ENCODE measurements at places on chromosomes 16 and 17.
A peak's percentile ranks its signal among the peaks of the same experiment; 100 is the strongest.

GRCh38 chr17:58307468-58308172 lies 21.0 kb downstream of the TSPOAP1 start:
- H3K36me3 ChIP-seq: no peaks in the 10 kb centered on the region

- no peaks in the 10 kb centered on the region for H3K36me3 ChIP-seq
- H3K4me3 ChIP-seq: no peak overlapping the region
- no peak overlapping the region for H3K27ac ChIP-seq
- no peak for DNase-seq
- H3K27me3 ChIP-seq: no peaks in the 10 kb centered on the region
- peaks cover 1% of the 10 kb centered on the region for H3K4me1 ChIP-seq
Observed at GRCh38 chr16:94918-95265, 16.9 kb downstream of the MPG start.

DNA sequence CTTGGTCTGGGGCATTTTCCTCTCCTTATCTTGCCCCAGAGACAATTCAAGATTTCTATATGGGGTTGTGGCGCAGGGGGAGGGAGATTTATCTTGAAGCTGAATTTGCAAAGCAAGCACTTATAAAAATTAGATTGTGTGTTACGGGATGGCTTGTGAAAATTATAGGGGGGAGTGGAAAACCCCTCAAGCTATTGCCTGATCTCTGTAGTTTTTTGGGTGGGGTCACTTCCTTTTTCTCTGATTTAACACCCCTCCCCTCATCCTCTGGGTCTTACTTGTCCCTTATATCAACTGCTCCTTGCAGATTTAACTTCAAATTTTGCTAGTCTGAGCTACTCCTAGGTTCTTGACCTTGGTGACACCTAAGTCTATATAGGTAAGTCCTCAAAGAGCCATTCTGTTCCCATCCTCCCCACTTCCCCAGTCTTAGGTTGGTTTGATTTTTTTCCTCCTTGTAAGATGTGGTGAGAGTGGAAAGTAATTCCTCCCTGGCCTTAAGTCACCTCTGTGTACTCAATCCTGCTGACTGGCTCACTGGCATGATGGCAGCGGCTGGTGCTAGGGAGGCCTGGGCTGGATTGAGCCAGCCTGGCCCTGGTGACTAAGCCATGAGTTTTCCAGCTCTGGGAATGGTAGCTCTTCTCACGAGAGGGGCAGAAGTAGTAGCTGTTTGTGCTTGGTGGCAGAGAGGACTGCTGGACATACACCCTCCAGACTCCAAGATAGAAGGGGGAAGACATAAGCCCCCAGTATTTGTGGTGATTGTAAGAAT lies 2.3 kb downstream of the ARL4D start:
- H3K4me1 ChIP-seq: peaks cover 15% of the 10 kb centered on the region
- H3K27me3 ChIP-seq: no peaks in the 10 kb centered on the region
- H3K27ac ChIP-seq: no peak overlapping the region
- no peak for DNase-seq
- H3K36me3 ChIP-seq: peaks cover 5% of the 10 kb centered on the region

DNA sequence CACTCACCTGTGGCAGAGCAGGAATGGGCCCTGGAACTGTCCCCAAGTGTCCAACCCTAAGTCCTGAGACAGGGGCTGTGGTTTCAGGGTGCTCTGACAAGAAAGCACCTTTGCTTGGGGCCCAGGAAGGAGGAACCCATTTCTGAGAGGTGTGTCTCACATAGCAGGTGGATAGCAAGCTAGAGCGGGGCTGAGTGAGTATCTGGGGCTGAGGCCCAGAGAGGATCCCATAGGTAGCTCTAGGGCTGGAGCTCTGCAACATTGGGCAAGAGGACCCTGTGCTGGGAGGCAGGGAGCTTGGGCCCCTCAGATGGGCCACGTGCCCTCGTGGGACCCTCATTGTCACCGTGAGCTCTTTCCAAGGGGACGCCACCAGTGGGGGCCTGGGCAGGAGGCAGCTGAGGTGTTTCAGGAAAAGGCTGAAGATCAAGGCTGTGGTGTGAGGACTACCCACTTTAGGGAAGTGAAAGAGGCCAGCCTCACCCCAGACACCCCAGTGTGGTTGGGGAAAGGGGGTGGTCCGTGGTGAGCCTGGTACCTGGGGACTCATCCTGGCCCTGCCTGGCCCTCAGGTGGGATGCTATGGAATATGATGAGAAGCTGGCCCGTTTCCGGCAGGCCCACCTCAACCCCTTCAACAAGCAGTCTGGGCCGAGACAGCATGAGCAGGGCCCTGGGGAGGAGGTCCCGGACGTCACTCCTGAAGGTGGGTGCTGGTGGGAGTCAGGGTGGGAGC lies 5.3 kb downstream of the DEF8 start:
- H3K4me1 ChIP-seq: no peaks in the 10 kb centered on the region
- H3K4me3 ChIP-seq: no peak overlapping the region
- DNase-seq: no peak

DNA sequence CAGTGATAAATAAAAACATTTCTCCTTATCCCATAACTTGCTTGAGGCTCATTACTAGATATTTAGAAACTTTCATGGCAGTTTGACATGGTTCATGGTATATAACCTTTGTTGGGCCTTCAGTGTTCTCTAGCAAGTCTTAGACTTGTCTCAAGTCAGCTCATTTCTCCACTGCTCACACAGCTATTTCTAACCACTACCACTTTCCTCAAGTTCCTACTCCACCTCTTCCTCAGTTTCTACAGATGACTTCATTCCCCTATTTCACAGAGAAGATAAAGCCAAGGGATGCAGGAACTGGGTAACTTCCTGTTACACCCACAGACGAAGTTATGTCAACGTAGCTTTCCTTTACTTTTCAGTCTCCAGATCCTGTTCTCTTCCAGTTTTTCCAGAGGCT lies 23.2 kb downstream of the NLK start:
- no peaks in the 10 kb centered on the region for H3K27me3 ChIP-seq
- no peaks in the 10 kb centered on the region for H3K36me3 ChIP-seq
- no peak overlapping the region for H3K4me3 ChIP-seq
- DNase-seq: no peak
- H3K4me1 ChIP-seq: peaks cover 7% of the 10 kb centered on the region

- peaks cover 2% of the 10 kb centered on the region for H3K4me1 ChIP-seq
- H3K27me3 ChIP-seq: no peaks in the 10 kb centered on the region
- H3K36me3 ChIP-seq: peaks cover 4% of the 10 kb centered on the region
- peak overlapping the region; percentile 42 for H3K27ac ChIP-seq
- DNase-seq: no peak
Observed at GRCh38 chr17:58007781-58008706, 998 bp upstream of the SRSF1 start.

- no peak overlapping the region for H3K27ac ChIP-seq
- H3K36me3 ChIP-seq: no peaks in the 10 kb centered on the region
- peaks cover 3% of the 10 kb centered on the region for H3K4me1 ChIP-seq
- no peaks in the 10 kb centered on the region for H3K27me3 ChIP-seq
Observed at GRCh38 chr17:73624496-73624988, 19.7 kb downstream of the SDK2 start.

DNA sequence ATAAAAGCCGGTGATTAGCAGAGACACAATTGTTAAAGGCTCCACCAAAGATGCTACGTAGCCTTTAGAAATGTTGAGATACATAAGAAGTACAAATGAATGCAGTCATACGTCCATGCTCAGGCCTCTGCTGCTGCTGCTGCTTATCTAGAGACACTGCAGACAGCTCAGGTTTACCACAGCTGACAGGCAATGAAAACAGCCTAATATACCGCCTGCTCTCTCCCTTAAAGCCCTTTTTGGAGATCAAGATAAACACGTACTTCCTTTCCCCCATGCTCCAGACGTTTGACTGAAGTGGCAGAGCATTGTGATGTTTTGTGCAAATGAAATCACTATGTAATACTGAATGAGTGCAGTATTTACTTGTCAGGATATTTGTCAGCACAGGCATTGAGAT lies 185.3 kb downstream of the AATF start:
- peaks cover 2% of the 10 kb centered on the region for H3K36me3 ChIP-seq
- H3K27me3 ChIP-seq: no peaks in the 10 kb centered on the region
- H3K4me1 ChIP-seq: no peaks in the 10 kb centered on the region
- H3K27ac ChIP-seq: no peak overlapping the region

DNA sequence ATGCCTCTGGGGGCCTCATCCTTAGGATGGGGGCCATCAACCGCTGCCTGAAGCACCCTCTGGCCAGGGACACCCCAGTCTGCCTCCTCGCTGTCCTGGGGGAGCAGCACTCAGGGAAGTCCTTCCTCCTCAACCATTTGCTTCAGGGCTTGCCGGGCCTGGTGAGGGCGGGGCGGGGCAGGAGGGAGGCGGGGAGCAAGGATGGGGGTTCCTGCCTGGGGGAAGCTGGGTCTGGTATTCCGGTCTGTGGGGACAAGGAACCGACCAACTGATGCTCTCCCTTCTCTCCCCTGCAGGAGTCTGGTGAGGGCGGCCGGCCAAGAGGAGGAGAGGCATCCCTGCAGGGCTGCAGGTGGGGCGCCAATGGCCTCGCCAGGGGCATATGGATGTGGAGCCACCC lies 2.0 kb downstream of the RNF112 start:
- H3K4me1 ChIP-seq: peaks cover 3% of the 10 kb centered on the region

DNA sequence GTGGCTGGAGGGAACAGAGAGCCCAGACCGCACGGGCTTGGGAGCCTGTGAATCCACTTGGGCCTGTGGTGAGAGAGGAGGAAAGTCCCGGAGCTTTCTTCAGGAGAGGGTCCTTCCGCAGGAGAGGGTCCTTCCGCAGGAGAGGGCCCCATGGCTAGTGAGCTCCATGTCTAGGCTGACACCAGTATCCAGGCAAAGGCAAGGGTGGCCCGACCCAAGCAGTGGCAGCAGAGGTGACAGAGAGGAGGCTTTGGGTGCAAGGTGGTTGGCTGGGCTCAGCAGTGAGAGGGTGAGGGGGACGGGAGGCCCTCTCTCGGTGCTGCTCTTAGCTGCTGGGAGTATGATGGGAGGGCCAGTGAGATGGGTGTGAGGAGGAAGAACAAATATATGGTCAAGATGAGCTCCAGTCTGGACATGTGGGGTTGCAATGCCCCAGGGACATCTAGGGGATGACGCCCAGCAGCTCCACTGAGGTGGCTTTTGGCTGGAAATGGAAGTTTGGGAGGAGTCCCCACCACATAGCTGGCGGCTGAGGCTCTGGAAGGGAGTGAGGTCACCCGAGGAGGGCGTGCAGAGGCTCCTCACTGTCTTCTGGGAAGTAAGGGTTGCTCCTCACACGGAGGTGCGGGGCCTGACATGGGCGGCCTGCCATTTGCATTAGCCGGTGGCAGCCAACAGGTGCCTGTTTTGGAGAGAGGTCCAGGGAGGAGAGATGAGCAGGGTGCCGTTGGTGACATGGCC lies 2.3 kb upstream of the HSD3B7 start:
- DNase-seq: no peak
- H3K27ac ChIP-seq: no peak overlapping the region
- H3K4me1 ChIP-seq: peaks cover 2% of the 10 kb centered on the region
- no peak overlapping the region for H3K4me3 ChIP-seq
- H3K27me3 ChIP-seq: no peaks in the 10 kb centered on the region

GRCh38 chr16:10728003-10728887 lies 15.4 kb upstream of the NUBP1 start:
- no peaks in the 10 kb centered on the region for H3K27me3 ChIP-seq
- no peaks in the 10 kb centered on the region for H3K36me3 ChIP-seq
- H3K4me3 ChIP-seq: no peak overlapping the region
- no peak for DNase-seq
- no peak overlapping the region for H3K27ac ChIP-seq
- no peaks in the 10 kb centered on the region for H3K4me1 ChIP-seq

DNA sequence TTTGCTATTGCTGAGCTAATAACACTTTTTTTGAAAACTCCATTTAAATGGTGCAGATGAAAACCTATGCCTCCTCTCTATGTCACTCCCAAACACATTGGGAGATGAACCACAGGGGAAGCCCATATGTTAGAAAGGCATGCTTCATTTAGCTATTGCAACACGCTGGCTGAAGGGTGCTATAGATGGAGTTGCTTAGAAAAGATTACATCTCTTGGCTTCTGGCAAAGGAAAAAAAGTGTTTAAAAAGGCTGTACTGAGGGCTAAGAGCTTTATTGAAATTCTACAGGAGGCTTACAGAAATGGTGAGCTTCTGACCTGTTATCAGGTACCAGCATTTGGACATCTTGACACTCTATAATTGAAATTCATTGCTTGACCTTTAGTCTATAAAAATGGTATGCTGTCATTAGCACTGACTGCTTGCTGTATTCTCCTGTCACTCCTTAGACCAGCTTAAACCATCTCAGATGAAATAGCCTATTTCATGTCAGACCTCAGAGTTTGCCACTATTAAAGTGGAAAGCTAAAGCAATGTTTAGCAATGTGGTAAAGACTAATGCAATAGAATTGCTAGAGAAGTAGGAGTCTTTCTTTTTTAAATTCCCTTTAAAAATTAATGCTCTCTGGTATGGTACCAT lies 503.9 kb downstream of the CDH11 start:
- DNase-seq: no peak
- no peaks in the 10 kb centered on the region for H3K36me3 ChIP-seq
- peaks cover 9% of the 10 kb centered on the region for H3K4me1 ChIP-seq
- no peaks in the 10 kb centered on the region for H3K27me3 ChIP-seq

DNA sequence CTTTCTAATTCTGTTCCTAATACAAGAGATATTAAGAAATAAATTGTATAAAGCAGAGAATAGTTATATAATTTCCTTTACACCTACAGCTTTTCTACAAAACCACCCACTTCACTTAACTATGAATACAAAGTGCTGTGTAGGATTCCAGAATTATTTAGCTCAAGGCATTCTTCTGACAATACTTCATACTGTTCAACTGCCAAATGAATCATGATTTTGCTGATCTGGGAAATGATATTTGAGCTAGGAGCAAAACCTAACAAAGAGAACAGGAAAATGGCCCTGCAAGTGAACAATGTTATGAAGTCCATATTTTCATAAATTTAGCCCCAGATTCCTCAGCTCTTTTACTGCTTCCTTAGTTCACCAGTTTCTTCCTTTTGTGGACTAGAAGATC lies 12.9 kb downstream of the BBS2 start:
- DNase-seq: no peak
- no peaks in the 10 kb centered on the region for H3K4me1 ChIP-seq
- H3K27me3 ChIP-seq: no peaks in the 10 kb centered on the region
- H3K4me3 ChIP-seq: no peak overlapping the region
- H3K36me3 ChIP-seq: no peaks in the 10 kb centered on the region
- no peak overlapping the region for H3K27ac ChIP-seq

GRCh38 chr16:14501331-14502255 lies 128.5 kb downstream of the PARN start:
- H3K27ac ChIP-seq: no peak overlapping the region
- peak; percentile 93 for DNase-seq
- no peaks in the 10 kb centered on the region for H3K27me3 ChIP-seq
- H3K4me1 ChIP-seq: peaks cover 21% of the 10 kb centered on the region
- H3K4me3 ChIP-seq: no peak overlapping the region
- no peaks in the 10 kb centered on the region for H3K36me3 ChIP-seq

GRCh38 chr16:56931892-56932720 lies at the start of gene HERPUD1:
Gene HERPUD1, plus strand, starts transcription at chr16:56932142. Its CDS starts 103 bp downstream, at chr16:56932245.
- H3K27me3 ChIP-seq: no peaks in the 10 kb centered on the region
- no peak within 1 kb of the TSS for H3K27ac ChIP-seq
- peaks cover 4% of the 10 kb centered on the region for H3K4me1 ChIP-seq
- peaks cover 5% of the 10 kb centered on the region for H3K36me3 ChIP-seq

DNA sequence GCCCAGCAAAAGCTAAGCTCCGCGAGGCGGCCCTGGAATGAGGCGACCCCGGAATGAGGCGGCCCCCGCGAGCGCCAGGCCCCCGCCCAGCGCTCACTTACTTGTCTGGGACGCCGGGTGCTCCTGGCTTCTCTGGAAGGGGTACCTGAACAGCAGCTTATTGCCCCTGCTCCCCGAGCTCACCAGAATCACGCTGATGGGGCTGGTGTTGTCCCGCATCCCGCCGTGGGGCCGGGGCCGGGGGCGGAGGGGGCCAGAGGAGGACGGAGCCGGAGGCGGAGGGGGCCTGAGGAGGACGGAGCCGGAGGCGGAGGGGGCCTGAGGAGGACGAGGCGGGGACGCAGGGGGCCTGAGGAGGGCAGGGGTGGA lies 440 bp downstream of the NPRL3 start:
- peak overlapping the region; percentile 49 for H3K4me3 ChIP-seq
- H3K4me1 ChIP-seq: no peaks in the 10 kb centered on the region
- H3K27me3 ChIP-seq: no peaks in the 10 kb centered on the region
- H3K36me3 ChIP-seq: no peaks in the 10 kb centered on the region
- H3K27ac ChIP-seq: peak overlapping the region; percentile 78

Data from mesendoderm (in vitro differentiated cells).